ENCODE measurements at places on chromosomes 3 and 15.

DNA sequence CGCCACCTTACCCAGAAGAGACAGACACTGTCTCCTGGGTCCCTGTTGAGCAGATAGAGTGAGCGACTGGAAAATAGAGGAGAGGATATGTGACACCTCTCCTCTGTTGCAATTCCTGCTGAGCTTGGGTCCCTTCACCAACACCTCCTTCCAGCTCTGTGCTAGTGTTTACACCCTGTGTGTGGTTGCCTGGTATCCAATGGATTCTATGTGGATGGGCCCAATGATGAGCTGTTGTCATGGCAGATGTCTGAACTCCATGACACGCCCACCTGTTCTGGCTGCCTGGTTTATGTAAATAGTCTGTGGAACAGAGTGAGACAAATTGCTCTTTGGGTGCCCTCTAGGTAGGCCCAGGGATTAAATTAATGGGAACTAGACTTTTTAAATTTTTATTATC, 23.7 kb downstream of the RBM5 start:
- DNase-seq: no peak

DNA sequence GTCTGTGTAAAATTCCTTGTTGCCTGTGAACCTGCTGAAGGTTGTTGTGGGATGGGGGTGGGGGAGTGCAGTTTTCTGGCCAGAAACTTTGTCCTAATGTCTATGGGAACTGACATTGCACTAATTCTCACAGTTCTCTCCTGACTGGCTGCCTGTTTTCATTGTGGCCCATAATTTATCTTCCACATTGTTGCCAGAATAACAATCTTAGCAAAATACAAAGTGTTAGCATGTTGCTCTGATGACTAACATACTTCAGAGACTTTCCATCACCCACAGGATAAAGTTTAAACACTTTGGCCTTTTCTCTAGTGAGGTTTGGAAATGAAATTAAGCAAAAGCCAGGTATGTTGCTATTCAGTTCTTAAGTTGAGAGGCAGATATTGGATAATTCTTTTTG, 81.4 kb upstream of the TBC1D5 start:
- DNase-seq: no peak

- DNase-seq: no peak
Observed at GRCh38 chr15:31098491-31098917, 3.0 kb downstream of the TRPM1 start.

- DNase-seq: no peak
Observed at GRCh38 chr3:71825551-71826283, 40.8 kb upstream of the PROK2 start.

GRCh38 chr3:144564011-144564410, 592.4 kb downstream of the DIPK2A start:
- DNase-seq: no peak

DNA sequence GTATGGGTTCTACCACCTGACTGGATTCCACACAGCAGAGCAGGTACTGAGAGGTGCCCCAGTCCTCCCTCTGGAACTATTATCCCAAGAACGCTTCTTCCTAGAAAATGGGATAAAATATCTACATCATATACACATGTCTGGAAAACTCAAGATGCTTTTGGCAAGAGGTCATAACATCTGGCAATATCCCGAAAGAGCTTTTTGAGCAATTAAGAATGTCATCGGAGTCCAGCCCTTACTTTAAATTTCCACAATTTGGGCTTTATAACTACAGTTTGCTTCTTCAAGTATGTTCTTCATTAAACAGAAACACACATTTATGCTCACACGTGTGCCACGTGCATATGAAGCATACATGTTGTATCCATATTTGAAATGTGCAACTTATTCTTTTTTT, 365.9 kb upstream of the THBS1 start:
- DNase-seq: no peak

DNA sequence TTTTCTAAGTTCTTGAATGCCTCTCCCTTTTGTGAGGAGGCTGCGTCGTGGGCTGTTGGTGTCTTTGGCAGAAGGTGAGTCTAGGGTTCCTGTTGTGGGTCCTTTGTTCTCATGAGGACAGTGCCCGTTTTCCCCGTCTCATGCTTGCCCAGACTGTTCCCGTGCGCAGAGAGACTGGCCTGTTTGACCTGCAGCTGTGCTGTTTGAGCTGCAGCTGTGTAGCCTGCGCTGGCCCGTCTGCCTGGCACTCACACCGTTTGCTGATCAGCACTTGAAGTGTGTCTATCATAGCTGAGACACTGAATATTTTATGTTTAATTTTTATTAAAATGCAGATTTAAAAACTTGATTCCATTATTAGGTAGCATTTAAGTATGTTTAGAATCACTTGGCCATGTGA, 9.9 kb downstream of the GOLGA6L2 start:
- no peak for DNase-seq

- no peak for DNase-seq
Observed at GRCh38 chr15:49953421-49953820, 165.6 kb downstream of the ATP8B4 start.

- no peak for DNase-seq
Observed at GRCh38 chr3:169295912-169296570, 367.5 kb downstream of the MECOM start.

DNA sequence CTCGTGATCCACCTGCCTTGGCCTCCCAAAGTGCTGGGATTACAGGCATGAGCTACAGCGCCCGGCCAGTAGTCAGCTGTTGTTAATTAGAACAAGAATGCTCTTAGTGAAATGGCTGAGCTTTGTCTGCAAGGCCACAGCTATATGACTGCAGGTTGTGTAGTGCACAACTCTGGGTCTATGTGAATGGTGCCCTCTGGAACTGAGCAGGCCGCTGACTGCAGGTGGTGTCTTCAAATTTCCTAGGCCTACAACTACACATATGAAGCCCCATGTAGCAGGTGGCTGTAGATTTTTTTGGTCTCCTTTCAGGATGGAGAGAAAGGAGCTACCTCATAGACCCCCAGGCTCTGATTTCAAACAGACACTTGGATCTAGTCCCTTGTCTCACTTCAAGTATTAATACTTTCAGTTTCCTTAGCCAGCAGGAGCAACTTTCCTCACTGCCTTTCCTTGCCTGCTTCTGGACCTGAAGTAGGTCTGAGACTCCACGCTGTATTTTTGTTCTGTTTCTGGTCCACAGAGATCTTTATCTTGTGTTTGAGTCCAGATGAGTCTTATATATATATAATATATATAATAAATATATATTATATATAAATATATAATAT, 86.9 kb downstream of the C3orf80 start:
- DNase-seq: no peak

DNA sequence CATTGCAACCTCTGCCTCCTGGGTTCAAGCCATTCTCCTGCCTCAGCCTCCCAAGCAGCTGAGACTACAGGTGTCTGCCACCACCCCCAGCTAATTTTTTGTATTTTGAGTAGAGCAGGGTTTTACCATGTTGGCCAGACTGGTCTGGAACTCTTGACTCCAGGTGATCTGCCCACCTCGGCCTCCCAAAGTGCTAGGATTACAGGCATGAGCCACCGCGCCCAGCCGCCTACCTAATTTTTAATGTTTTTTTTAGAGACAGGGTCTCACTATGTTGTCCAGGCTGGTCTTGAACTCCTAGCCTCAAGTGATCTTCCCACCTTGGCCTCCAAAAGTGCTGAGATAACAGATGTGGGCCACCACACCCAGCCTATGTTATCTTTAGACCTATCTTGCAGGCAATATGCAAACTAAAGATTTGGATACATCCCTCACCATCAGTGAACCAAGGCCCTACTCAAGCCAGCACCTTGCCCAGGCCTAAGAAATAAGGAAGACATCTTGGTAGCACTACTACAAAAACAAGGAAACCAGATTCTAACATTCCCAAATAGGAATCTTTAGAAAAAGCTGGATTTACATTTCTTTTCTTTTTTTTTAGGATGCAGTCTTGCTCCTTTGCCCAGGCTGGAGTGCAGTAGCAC, 6.3 kb upstream of the GMPPB start:
- no peak for DNase-seq

DNA sequence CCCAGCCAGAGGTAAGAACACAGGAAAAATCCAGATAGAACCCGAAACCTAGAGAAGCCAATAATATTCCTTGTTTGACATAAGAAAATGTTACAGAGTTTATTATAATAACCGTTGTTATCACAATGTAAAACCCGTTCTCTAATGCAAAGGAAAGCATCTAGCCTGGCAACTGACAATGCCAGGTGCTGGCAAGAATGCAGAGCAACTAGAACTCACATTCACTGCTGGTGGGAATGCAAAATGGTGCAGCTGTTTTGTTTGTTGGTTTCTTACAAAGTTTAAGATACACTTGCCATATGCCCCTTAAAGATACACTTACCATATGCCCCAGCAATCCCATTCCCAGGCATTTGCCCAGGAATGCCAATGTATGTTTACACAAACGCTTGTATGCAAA, 23.4 kb downstream of the VPS39 start:
- DNase-seq: no peak

DNA sequence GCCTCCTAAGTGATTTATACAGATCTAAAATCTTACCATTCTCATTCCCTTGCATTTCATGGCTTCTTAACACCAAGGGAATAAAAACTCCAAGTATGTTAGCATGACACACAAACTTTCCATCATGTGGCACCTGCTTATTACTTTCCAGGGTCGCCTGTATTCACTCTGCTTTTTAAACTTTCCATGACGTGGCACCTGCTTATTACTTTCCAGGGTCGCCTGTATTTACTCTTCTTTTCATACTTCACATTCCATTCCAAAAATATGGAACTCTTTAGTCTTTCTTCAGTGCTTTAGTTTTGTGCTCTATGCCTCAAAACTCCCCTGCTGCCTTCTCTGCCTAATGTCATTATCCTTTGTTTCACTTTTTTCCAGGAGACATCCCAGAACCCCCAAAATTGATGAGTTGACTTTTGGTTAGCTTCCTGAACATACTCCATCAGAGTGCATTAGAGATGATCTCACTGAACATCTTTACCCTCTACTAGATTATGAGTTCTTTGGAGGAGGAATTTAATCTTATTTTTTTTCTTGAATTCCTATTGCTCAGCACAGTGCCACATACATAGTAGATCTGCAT, 47.0 kb downstream of the CALML4 start:
- no peak for DNase-seq

DNA sequence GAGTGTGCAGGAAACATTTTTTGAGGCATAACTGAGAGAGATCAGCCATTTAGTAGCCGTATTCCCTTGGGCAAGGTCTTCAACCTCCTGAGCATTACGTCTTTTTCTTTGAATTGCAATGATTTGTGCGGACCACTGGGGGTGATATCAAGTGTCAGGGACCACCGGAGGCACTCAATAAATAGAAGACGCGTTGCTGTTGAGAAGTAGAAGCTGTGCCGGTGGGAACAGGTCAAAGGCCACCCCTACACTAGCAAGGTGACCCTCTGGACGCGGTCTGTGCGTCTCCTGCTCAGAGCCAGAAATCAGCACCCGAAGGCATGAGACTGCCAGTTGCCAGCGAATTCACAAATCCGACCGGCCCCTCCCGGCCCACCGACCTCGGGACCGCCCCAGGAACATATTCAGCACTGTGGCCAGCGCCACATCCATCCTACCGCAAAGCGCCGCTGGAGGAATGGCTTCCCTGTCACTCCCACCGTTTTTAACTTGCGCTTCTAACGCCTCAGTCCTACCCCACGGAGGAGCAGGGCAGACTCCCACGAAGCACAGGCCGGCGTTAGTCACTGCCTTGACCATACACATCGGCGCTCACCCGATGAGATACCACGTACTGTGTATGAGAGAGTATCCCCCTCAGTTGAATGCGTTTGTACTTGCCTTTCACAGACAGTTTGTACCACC, 1.4 kb upstream of the GHSR start:
- DNase-seq: no peak

GRCh38 chr15:25416693-25417092, 22.1 kb downstream of the UBE3A start:
- no peak for DNase-seq

DNA sequence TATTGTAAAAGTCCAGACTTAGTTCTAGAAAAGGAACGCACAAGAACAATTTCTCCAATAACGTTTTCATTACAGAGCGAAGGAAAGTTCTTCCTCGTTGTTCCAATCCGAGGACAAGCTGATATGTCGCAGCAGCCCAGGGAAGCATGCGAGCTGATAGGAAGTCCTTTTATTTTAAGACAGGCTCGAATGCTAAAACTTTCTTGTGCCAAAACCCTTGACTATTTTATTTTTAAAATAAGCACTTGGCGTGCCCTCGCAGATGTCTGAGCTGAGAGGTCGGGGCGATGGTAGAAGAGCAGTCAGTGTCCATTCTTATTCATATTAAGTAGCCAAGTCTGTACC, 433 bp upstream of the MITF start:
- DNase-seq: peak; percentile 5

- no peak for DNase-seq
Observed at GRCh38 chr3:43503067-43503728, 118.6 kb downstream of the ANO10 start.

DNA sequence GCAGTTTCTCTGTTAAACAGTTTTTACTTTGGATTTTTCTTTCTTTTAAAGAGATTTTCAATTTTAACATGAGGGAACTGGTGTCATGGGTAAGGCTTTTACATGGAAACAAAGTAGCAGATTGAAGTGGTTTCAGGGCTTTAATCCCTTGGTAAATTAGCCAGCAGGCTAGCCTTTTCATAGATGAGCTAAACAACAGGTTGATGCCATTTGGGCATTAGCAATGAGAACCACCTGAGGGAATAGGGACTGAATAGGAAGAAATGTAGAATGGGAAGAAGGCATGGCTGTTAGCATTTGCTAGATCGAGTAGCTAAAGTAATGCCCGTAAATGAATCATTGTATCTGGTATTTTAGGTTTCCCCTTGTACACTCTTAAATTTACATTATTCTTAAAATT, 165.5 kb upstream of the MLF1 start:
- no peak for DNase-seq

- no peak for DNase-seq
Observed at GRCh38 chr3:83513677-83514076, 1445.1 kb upstream of the CADM2 start.

GRCh38 chr15:69853544-69853951, 244.2 kb downstream of the TLE3 start:
- DNase-seq: no peak

GRCh38 chr3:58991623-58992022, 58.2 kb downstream of the CFAP20DC start:
- DNase-seq: no peak

- no peak for DNase-seq
Observed at GRCh38 chr3:13963137-13963886, 83.4 kb upstream of the WNT7A start.

DNA sequence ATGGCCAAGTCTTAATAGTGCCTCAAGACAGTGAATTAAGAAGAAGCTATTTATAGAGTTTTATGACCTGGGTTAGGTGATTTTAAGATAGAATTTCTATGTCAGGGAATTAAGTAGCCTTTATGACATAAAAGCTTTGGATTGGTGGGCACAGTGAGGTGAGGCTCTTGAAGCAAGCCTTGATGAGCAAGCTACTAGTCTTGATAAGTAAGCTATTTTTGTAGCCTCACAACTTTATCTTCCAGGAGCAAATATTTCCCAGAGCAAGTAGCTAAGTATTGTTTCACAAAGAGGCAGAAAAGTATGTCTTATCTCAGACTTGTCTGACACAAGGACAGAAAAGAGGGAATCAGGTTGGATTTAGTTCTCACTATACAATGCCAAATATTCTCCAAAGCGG, 491.7 kb upstream of the RASGRP1 start:
- DNase-seq: no peak
